Activated CD4-positive, alpha-beta T cell treated with anti-CD3 and anti-CD28 coated beads for 4 hours (primary cell): ENCODE measurements at places on chromosomes 4 and X.
A peak's percentile ranks its signal among the peaks of the same experiment; 100 is the strongest.

DNA sequence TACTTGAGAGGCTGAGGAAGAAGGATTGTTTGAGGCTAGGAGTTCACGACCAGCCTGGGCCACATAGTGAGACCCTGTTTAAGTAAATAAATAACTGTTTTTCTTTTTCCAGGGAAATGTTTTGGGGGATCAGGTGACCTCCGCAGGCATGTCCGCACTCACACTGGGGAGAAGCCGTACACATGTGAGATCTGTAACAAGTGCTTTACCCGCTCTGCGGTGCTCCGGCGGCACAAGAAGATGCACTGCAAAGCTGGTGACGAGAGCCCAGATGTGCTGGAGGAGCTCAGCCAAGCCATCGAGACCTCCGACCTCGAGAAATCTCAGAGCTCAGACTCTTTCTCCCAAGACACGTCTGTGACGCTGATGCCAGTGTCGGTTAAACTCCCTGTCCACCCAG, 30.5 kb downstream of the ZBTB49 start:
- no peak for DNase-seq

DNA sequence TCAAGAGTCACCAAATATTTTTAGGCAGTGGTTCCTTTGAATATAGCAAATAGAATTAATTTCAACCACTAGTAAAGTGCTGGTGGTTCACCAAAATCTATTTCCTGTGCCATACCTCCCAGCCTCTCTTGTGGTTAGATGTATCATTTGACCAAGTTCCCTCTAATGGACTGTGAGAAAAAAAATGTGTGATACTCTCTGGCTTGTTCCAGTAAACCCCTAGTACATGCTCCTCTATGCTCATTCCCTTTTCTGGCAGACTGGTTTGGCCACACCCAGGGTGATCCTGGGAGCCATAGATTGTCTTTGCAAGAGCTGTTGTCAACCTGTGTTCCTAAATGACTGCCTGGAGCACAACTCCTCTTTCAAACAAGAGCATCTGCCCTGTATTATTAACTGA, 109.5 kb downstream of the FRAS1 start:
- DNase-seq = no peak

GRCh38 chrX:138001226-138001625, 435.3 kb downstream of the ZIC3 start:
- DNase-seq = no peak

GRCh38 chr4:106615961-106616360, 247.4 kb upstream of the GIMD1 start:
- DNase-seq = no peak

DNA sequence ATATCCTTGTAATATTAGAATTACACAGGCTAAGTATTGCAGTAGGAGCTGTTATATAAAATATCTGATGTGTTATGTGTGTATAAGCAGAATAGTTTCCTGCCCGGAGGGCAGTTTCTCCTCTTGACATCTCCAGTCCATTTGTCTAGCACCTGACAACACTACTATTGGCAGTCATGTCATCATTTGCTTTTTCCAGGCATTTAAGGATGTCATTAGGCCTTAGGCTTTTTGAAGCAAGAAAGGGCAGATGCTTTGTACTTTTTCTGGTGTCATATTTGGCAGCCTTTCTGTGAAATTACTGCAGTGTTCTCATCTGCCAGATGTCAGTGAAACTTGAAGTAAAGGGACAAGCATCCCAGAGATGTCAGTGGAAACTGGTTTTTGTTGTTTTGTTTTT, 2017.6 kb upstream of the IGFBP7 start:
- no peak for DNase-seq

DNA sequence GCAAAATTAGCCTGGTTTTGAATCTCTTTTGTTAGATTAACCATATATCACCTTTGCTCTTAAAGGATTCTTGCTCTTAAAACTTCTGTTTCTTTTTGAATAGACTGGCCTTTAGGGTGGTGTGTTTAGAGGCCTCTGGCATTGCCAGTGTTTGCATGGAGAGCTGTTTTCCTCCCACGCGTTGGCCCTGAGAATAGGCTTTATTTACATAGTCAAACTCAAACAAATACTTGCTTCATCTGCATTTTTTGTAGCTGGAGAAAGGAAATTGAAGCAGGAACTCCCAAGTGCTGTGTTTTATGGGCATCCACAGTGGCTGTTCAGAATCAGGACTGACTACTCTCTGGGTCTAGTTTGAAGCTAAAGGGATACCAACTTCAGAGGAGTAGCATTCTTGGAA, 2.7 kb downstream of the SHROOM2 start:
- no peak for DNase-seq

DNA sequence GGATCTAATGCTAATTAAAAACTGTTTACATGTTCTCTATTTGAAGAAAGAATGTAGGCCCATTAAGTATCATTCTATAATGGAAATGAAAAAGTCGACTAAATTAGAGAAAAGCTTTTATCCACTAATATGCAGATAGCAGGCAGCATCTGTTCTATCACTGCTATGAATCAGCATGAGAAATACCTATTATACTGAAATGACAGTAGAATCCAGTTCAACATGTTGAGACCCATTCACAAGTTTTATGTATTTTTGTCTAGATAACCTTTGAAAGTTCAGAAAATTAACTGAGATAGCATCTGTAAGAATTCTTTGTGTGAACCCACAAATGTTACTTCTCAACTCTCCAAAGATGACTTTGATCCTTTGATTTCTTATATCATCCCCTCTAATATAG, 1254.4 kb upstream of the ADGRL3 start:
- DNase-seq = no peak

GRCh38 chr4:63921561-63921960, 487.7 kb downstream of the TECRL start:
- DNase-seq = no peak

DNA sequence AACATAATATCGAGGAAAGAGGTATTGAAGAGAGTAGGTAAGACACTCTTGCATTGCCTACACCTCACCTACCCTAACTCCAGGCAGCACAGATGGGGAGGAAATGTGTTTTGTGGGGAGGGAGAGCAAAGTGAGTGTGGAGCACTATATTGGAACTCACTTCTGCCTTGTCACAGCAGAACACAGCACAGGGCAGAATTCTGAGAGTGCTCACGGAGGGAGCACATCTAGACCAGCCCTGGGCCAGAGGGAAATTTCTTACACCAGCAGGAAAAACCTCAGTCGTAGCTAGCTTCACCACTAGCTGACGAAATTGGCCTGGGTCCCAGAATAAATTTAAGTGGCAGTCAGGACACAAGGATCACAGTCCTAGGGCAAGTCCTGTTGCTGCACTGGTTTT, 517.3 kb downstream of the TMA16 start:
- DNase-seq = no peak

- no peak for DNase-seq
These were observed 181.8 kb downstream of the HS6ST2 start for GRCh38 chrX:132776486-132777210.

GRCh38 chrX:16604337-16604736, 45.6 kb upstream of the S100G start:
- no peak for DNase-seq

GRCh38 chrX:41377624-41378023, 43.7 kb downstream of the DDX3X start:
- DNase-seq = peak; percentile 37

DNA sequence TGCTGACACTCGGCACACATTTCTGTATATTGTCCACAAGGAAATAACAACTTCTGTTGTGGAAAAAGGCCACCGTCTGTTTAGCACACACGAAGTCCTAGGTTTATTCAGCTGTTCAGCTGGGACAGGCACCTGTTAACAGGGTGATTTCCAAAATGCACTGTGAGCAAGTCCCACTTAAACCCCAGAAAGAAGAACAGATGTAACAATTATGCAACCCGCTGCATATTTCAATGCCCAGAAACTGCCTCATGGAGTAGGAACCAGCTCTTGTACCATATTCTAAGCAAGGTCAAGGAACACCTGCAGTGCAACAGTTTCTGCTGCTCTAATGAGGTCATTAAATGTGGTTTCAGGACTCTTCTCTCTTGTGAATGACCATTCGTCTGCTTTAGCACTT, 77.1 kb downstream of the GEMIN8 start:
- no peak for DNase-seq

GRCh38 chrX:79176028-79176427, 31.5 kb downstream of the GPR174 start:
- no peak for DNase-seq

- DNase-seq = no peak
These were observed 36.9 kb upstream of the SH3KBP1 start for GRCh38 chrX:19924285-19924684.

- DNase-seq = no peak
These were observed 49.2 kb downstream of the MFAP3L start for GRCh38 chr4:169976951-169977350.

DNA sequence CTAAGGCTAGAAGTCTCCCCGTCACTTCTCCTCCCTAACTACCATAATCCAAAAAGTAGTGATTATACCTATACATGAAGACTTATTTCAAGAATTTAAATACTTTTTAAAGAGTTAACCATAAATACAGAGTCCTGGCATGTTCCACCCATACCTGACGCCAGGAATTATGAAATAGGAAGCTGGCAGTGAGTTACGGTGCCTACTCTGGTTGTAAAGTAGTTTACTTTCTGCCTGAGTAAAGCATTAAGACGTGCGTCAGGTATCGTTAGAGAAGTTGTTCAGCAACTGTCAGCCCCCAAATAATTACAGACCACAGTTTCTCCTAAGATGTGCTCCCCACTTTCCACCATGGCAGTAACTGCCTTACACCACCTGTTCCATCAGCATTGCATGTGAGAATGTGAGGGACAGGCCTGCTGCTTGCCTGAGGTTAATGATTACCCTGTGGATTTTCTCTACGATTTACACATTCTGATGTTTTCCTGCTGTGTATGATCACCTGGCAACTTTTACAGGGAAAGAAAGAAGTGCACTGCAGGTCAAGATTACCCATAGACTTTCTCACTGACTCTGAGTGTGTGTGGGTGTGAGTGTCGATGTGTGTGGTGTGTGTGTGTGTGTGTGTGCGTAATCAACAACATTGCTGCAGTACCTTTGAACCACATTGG, 92.3 kb upstream of the SLC7A11 start:
- DNase-seq = no peak

DNA sequence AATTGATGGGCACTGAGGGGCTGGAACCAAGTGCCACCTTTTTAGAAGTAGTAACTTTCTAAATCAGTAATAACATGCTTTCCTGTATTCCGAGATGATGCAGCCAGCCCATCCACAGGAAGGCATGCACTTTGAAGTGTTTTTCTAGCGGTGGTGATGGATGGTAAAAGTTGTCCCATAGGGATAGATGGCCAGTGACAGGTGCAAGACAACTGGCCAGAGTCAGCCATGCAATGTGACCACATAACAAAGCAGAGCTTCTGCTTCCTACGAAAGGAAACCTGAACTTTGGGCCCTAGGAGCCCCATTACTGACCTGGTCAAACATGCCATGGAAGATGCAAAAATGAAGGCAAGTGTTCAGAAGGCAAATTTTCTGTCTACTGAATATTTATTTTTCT, 72.3 kb downstream of the NR3C2 start:
- no peak for DNase-seq

- DNase-seq = peak; percentile 10
These were observed 1.4 kb upstream of the C4orf50 start for GRCh38 chr4:6019316-6020263.

DNA sequence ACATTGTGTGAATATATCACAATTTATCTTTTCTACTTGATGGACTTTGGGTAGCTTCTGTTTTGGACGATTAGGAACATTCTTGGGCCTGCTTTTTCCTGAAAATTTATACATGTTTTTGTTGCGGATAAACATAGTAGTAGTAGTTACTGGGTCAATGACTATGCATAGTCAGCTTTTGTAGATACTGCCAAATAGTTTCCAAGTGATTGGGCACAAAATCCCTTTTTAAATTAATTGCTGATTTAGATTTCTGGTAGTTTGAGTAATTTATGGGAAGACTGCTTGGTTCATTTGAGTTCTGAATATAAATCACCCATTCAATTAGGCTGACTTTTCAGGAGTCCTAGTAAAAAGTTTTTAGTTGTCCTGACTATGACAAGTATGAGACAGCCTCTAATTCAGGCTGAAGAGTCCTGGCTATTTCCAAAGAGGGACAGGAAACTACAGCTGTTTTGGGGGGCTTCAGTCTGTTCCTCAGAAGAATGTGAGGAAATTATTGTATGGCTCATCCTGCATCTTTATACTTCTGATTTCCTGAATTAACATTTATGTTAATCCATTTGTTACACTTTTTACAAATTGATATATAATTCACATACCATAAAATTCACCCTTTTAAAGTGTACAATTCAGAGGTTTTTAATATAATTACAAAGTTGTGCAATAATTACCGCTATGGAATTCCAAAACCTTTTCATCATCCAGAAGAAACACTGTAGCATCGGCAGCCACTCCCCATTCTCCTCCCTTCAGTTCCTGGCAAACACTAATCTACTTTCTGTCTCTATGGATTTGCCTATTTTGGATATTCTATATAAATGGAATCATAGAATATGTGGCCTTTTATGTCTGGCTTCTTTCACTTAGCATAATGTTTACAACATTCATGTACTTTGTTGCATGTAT, 14.2 kb downstream of the LRP2BP start:
- no peak for DNase-seq

DNA sequence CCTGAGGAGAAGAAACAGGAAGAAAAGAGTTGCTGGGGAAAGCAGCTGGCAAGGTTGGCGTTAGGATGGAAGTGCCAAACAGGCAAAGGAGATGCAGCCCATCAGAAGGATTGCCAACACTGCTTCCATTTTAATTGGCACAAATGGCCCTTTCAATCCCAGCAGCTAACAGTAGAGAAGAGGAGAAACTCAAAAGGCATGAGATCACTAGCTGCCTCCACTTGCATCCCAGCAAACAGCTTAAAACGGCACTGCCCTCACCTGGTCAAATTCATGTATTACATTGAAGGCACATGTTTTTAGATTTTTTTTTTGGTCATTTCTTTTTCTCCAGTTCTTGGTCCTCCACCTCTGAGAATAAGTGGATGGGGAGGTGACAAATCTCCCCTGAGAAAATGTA, 14.9 kb upstream of the LOC101059915 start:
- peak; percentile 43 for DNase-seq

DNA sequence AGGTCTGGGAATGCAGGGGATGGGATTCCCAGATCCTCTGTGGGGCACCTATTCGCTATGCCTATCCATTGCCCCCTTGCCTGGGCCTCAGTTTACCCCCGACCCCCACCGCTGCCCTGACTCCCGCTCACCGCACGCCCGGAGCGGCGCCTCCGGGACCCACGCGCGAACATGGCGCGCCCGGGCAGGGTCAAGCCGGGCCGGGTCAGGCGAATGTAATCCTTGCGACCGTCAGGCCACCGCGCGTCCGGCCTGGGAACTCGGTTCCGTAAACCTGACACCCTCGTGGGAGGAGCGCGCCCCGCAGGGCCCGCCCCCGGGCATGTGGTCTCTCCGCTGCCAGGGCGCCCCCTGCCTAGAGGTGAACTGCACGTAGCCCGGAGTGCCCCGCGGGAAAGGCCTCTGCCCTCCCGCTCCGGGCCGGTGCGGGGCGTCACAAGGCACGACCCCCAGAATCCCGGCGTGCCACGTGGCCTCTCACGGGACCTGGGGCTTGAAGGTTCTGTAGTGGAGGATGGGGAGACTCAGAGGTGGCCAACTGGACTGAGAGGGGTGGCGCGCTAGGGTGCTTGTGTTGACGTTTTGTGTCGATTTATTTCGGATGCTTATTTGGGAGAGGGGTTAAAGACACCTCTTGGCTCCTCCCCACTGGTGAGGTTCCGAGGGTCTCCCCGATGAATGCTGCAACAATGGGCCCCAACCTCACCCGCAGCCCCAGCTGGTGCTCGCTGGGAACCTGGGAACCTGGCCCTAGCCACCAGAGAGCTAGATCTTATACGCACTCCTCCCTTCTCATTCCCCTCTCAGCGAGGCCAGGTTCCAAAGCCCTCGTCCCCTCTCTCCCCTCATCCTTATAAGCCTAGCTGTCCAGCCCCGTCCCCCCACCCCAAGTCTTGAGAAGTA, at the start of gene PRICKLE3:
TSS of gene PRICKLE3 (minus strand) at position 249 of the 903 bp plus-strand sequence. CDS start at position 173, 76 bp downstream.
- peak; percentile 73 for DNase-seq

GRCh38 chr4:7147661-7148310, 44.6 kb upstream of the SORCS2 start:
- no peak for DNase-seq
